ENCODE measurements at places on chromosomes 2 and 18.

DNA sequence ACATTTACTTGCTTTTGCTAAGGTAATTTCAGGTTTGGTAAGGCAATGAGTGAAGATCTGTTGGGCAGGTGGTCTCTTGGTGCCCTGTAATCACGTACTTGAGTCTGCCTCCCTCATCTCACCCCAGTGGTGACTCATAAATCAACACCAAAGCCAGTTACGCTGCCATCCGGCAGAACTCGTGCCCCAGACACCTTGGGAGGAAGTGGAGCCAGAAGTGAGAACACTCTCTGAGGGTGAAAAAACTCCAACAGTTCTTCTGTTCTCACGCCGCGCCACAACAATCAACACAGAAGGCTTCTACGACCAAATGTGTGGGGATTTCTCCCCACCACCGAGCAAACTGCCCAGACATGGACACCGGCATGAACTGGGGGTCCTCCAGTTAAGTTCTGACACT lies 206.2 kb downstream of the ARL4C start:
- peak; percentile 68 for DNase-seq

DNA sequence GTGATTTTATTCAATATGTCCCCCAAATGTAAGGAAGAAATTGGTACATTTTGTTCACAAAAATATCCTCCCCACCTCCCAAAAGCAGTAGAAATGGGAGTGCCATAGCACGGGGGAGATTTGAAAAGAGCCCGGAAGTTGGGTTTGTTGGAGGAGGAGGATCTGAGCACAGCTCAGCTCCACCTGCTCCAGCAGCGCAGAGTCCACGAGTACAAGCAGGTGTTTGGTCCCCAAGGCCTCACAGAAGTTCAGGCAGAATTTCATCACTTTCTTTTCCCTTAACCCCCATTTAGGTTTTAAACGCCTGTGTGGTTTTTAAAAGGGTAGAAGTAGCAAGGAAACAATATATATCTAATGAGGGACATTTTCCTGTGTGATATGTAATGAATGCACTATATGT lies 56.0 kb downstream of the TRAPPC12 start:
- no peak for DNase-seq

- DNase-seq = no peak
These were observed 833.0 kb downstream of the TMEM182 start for GRCh38 chr2:103594823-103595222.

DNA sequence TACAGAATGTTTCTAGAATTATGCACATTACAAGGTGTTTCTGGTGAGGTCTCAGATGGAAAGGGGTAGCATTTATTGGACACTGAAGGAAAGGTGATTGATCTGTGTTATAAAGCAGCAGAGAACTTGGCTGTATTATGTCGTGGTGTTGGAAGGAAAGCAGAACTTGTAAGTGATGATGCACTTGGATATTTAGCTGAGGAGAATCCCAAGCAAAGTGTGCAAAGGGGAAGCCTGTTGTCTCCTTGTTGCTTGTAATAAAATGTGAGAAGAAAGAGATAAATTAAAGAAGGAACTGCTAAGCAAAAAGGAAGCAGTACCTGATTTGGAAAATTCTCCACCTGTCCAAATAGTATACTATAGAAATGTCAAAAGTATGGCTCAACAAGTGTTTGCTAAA lies 12.2 kb upstream of the SCYGR5 start:
- DNase-seq = no peak

DNA sequence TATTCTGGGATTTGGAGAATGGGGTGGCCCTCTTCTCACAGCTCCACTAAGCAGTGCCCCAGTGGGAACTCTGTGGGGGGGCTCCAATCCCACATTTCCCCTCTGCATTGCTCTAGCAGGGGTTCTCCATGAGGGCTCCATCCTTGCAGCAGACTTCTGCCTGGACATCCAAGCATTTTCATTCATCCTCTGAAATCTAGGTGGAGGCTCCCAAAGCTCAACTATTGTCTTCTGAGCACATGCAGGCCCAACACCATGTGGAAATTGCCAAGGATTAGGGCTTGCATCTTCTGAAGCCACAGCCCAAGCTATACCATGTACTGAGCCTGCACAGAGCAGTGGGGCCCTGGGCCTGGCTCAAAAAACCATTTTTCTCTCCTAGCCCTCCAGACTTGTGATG lies 162.4 kb upstream of the CWC22 start:
- no peak for DNase-seq

GRCh38 chr2:182717416-182717815 lies 1.4 kb downstream of the DNAJC10 start:
- no peak for DNase-seq

GRCh38 chr2:240932001-240932723 lies 26.0 kb downstream of the CROCC2 start:
- DNase-seq = no peak

GRCh38 chr18:22282311-22283115 lies 113.1 kb downstream of the GATA6 start:
- peak; percentile 10 for DNase-seq

DNA sequence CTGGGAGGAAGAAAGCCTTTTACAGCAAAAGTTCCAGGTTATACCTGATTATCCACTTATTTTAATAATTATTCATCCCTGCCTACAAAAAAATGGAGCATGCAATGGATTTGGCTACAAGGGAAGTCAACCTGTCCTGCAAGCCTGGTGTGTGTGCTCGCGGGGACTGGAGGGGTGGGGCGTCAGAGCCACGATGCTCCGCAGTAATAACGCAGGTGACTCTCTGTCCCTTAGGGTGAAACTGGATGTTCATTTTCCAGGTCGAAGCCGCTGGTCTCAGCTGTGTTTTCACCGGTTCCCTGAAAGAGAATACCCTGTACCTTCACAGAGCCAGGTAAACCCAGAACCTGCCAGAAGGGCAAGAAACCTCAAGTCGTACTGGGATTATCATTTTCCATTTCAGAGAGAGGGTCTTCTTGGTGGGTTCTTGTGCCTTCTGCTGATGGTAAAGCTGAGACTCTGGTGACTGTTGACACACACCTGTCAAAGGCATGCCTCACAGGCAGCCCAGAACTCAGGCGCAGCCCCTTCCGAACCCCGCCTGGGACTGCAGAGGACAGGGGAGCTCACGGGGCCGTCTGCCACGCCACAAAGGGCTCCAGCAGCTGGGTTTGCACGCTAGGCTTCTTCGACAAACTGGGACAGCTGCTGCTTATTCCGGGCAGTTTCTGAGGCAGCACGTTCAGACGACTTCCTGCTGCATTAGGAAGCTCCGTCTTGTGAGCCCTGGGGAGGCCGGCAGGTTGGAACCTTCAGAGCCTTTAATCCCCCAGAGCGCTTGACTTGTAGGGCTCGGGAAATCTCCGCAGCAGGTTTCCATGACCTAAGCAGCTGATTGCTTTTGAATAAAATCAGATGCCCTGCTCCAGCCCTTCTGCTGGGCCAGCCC lies 58.6 kb downstream of the KCNG2 start:
- no peak for DNase-seq

GRCh38 chr18:43148231-43148630 lies 32.7 kb upstream of the RIT2 start:
- no peak for DNase-seq

Measured in stimulated activated CD8-positive, alpha-beta memory T cell treated with anti-CD3 and anti-CD28 coated beads, Interleukin-12 subunit alpha, Interleukin-12 subunit beta, amount 100 ng/mL, for 4 hours (primary cell).